ENCODE measurements at places on chromosomes 6 and 20.

DNA sequence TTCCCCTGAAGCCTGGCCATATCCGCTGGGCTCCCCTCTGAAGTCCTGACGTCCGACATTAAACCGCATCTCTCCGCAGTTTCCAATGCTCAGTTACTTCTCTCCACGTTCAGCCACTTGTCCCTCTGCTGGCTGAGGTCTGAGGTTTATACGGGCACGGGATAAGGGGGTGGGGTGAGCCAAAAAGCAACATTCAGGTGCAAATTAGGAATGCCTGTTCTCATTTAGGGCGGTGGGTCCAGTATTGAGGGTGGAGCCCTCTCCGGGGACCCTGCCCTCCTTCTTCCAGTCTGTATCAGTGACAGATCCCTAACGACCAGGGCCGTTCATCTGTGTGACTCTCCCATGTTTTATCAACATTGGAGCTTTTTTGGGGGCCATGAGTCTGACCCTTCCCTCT lies 1454.4 kb downstream of the HACE1 start:
- DNase-seq = no peak

DNA sequence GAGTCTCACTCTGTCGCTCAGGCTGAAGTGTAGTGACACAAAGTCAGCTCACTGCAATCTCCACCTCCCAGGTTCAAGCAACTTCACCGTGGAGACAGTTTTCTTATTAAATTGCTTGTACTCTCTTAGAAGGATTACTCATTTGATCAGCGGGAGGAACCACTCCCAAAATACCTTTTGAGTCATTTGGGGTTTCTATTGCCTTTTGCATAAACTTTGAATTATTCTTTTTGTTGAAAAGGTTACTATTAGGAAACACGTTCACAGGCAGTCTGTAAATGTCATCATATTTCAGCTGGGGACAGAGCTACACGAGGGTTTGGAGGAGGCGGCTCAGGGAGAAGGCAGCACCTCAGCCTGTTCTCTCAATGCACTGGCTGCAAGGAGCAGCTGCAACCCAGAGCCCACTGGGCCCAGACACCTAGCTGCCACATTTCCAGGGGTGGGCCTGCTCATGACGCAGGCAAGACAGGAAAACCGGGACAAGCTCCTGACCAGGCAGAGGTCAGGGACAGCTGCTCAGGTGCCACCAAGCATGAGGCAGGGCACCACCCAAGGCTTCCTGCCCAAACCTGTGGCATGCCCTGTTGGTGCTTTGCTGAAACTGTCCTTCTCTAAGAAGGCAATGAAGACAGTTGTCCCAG lies 205.9 kb downstream of the BMP7 start:
- no peak for DNase-seq

DNA sequence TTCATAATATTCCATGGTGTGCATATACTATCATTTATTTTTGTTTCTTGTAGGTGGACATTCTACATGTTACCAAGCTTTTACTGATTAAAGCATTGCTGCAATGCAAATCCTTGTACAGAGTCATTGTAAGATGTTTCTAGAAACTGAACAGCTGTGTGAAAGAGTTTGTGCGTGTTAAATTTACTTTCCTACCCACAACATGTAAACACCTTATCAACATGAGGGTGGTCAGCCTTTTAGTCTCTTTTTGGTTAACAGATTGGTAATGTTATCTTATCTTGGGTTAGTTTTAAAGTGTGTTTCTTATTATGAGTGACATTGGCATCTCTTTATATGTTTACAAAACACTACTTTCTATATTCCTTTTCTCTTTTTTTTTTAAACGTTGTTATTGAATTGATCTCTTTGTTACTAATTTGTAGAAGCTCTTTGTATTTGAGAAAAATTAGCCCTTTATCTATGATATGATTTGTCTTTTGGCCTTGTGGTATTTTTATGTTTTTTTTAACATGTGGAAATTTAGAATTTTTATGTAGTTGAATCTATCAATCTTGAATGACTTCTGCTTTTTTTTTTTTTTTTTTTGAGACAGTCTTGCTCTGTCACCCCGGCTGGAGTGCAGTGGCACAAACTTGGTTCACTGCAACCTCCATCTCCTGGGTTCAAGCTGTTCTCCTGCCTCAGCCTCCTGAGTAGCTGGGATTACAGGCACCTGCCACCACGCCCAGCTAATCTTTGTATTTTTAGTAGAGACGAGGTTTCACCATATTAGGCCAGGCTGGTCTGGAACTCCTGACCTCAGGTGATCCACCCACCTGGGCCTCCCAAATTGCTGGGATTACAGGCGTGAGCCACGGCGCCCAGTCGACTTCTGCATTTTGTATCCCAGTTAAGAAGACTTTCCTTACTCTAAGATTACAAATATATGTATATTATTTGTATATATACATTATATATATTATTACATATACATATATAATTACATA lies 112.1 kb downstream of the TCP11 start:
- no peak for DNase-seq

GRCh38 chr20:51636123-51636522 lies 93.6 kb upstream of the NFATC2 start:
- DNase-seq = no peak

GRCh38 chr6:82751718-82752117 lies 313.9 kb downstream of the UBE3D start:
- DNase-seq = no peak

Data from stimulated activated CD8-positive, alpha-beta memory T cell treated with anti-CD3 and anti-CD28 coated beads, Interleukin-15, amount 100 ng/mL, for 24 hours (primary cell).